ENCODE measurements at places on chromosomes 12 and 14.

- DNase-seq, result peak; percentile 70
These were observed 3.7 kb upstream of the SETD1B start for GRCh38 chr12:121799842-121800693.

DNA sequence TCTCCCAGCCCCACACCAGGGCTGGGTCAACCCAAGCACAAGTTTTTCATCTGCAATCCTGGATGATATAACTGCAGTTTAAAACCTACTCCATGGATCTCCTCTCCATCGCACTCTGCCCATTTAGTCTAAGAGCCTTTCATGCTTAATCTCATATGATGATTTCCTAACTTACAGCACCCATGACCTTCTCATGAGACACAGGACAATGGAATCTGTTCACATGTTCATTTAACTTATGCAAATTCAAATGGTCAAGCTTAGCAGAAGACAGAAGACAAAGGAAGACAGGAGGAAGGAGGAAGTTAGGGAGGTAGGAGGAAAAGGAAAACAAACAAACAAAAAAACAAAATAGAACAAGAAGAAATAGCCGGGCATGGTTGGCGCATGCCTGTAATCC, 64.6 kb upstream of the PNMA1 start:
- no peak for DNase-seq

DNA sequence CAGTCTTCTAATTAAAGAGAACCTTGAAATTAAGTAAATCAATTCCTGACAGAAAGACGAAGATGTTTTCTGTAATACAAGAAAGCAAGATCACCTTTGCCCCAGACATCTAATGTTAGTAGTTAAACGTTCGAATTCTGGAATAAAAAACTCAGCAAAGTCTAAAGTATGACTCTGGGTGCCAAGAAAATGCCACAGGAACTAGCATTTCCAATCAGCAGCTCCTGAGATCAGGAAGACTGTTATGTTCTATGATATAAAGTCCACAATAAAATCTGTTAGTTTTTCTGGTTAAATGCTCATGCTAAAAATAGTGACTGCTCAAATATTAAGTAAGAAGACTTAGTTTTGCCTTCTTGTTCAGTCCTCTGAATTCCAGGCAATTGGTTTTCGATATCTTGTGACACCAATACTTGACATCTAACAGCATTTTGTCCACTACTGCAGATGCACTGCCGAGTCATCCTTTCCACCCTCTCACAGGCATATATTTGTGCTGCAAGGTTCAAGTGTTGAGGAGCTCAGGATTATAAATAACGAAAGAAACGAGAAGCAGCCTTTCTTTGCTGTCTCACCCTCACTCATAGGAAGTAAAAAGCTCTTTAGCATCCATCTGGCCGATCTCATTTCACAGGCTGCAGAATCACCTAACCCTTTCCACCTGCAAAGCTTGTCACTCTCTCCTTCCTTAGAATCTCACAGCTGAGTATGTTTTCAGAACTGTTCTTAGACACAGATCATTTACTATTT, 32.0 kb downstream of the SSH1 start:
- DNase-seq, result no peak

DNA sequence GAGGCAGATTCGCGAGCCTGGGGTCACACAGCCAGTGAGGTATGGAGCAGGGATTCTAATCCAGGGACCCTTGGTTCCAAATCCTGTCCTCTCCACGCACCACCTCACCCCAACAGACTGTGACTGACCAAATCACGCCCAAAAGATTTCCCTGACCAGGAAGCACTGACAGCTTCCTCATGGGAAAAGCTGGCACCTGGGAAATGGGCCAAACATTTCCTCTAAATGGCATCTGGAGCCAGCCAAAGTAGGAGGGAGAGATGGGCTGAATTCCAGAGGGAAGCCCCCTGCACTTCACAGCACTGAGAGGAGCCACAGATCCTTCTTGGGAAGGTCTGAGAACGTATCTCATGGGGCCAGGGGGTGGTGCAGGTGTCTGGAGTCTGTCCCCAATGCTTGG, 28.8 kb downstream of the CCDC92 start:
- no peak for DNase-seq

DNA sequence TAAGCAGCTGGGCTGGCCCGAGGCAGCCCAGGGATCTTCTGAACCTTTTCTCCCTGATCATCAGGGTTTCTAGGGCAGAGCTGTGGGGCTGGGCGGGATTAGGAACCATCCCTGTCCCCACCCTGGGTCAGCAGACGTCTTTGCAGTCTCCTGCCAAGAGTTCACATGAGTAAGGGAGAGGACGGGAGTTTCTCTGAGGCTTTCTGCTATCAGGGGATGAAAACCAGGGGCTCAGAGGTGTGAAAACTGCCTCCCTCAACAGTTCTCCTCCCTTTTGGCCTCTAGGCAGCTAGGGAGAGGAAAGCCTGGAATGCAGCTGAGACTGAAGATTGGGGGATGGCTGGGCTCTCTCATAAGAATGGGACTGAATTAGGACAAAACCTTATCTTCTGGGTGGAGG, 7.9 kb downstream of the ZNF385A start:
- no peak for DNase-seq

DNA sequence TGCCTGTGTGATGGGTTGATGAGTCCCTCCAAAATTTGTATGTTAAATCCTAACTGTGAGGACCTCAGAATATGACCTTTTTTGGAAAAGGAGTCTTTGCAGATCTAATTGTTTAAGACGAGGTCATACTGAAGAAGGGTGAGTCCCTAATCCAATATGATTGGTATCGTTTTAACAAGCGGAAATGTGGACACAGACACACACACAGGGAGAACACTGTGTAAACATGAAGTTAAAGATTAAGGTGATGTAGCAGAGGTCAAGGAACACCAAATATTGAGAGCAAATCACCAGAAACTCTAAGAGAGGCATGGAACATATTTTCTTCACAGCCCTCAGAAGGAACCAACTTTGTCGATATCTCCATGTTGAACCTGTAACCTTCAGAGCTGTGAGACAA, 1106.7 kb downstream of the SLC6A15 start:
- no peak for DNase-seq

- DNase-seq, result peak; percentile 58
These were observed 80.0 kb downstream of the NTF3 start for GRCh38 chr12:5511644-5512600.

DNA sequence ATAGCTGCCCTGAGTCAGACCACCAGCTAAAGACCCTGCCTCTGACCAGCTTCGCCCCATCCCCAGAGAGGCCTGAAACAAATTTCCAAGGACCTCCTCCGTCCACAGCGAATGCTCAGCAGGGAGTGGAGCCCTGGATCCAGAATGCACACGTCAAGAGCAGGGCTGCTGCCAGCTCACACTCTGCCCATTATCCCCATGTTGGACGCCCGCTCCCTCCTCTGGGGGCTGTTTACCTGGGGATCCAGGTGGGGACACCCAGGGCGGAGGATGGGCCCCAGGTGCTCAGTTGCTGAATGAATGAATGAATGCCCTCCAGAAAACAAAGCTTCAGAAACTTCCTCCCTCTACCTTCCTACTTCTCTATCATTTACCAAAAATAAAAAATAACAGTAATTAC, 18.1 kb downstream of the BCL11B start:
- DNase-seq, result no peak

DNA sequence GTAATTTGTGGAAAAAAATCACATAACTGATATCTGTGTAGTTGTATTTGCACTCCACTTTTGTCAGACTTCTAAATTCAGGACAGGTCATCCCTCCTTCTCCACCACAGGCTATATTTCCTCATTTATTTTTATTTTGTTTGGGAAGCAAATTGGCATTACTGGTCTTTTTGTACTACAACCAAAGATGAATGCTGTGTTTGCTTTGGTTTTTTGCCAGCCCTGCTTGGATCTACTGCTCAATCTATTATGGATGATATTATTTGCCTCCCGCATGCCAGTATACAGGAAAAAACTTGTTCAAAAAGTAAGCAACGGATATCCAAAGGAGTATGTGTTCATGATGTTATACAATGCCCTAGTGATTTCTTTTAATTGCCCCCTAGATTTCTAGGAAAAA, 948.8 kb downstream of the TRHDE start:
- DNase-seq, result no peak

- no peak for DNase-seq
These were observed 242.7 kb downstream of the ATXN7L3B start for GRCh38 chr12:74780182-74780849.

DNA sequence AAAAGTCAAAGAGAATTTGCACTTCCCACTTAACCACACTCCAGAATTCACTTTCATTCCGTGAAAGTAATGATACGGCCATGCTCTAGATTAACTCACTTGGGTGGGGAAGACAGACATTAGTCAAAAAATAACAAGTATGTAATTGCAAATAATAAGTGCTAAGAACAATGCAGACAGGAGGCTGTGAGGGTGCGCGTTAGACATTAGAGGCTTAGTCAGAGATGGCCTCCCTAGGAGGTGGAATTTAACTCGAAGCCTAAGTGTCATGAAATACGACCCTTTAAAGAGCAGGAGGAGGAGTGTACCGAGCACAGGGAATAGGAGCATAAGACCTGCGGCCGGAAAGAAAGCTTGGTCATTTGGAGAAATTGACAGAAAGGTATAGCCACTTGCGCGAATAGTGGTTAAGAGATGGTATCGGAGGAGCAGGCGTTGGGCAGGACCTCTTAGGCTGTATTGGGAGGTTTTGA, 628 bp downstream of the SNRPF start:
- DNase-seq, result no peak

- no peak for DNase-seq
These were observed 18.7 kb upstream of the FBRSL1 start for GRCh38 chr12:132471011-132471857.

- no peak for DNase-seq
These were observed 34.7 kb downstream of the CYP46A1 start for GRCh38 chr14:99718811-99719192.

DNA sequence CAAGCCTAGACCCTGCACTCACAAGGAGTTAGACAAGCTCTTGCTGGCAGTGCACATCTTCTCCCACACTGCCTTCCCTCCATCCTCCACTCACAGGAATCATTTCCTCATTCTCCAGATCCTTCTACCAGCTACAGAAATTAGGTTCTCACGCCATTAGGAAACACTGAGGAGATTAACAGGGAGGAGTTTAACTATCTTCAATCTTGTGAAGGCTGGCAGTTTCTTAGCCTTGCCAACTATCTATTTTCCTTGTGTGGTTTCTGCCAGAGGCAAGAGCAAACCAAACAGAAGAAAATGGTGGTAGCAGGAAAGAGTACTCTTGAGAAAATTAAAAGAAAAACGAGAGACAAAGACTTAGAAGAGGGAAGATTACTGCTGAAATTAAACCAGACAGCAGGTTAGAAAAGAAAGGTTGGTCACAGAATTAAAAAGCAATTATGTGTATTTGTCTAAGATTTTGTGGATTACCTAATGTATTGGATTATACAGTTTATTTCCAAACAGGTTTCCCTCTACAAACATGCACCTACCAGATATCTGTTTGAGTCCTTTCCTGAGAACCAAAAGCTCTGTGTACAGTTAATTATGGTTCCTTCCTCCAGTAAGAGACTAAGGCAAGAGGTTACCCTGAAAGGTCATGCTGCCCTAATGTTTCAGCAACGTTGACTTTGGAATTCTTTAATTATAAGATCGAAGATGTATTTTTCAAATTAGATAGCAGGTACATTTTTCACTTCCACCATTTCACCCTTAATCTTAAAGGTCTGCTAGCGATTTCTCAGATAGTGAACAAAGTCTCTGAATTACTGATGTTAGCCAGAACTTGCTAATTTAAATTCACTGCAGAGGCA, 5.0 kb downstream of the RERG start:
- DNase-seq, result no peak

GRCh38 chr12:32777159-32777558, 21.5 kb upstream of the YARS2 start:
- DNase-seq, result no peak

DNA sequence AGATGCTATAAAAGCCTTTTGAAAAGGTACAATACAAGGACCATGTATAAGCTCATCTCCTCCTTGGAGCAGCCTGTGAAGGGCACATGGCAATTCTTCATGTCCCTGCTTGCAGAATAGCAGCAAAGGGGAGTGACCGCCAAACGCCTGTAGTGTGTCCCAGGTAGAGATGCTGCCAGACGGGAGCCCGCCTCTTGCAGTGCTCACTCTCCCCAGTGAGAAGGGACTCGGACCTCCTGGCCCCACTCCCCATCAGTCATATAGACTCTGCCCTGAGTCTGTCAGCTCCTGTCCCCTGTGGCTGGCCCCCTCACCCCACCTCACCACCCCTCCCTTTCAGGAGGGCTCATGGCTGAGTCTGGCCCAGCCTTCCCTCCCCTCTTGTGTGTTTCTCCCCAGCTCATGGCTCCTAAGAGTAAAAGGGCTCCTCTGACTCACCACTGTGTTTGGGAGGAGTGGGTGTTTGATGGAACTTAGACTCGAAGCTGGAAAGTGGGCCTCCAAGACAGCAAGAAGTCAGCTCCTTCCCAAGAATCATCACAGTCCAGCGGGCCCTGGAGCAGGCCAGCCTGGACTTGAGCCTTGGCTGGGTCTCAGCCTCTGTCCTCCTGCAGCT, 40.9 kb downstream of the DEGS2 start:
- DNase-seq, result no peak

DNA sequence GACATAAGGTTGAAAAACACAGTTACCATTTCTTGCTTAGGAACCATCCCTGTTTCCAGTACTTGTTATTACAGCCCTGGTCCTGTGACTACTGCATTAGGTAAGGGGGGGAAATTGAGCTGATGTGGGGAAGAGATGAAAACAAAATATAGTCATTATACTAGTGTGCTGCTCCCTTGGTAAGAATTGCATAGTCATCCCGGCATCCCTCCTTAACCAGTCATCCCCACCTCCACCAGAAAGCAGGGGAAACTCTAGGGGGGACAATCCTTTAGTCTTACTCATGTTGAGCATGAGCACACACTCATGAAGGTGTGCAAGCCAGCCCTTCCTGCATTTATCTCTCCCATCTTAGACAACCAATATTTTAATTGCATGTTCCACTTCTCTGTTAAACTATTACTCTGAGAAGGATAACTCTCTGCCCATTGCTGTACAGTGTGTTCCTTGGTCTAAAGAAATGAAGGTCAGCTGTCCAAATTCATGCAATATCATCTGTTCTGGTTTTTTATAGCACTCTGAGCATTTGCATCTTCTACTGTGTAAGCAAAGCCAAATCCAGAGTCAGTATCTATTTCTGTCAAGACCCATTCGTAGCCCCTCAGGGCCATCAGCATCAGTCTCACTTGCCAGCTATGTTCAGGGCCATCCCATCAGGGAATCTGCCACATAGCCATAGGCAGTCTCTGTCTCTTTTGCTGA, 46.8 kb downstream of the TMEM30B start:
- no peak for DNase-seq

- DNase-seq, result no peak
These were observed 51.3 kb upstream of the NPFF start for GRCh38 chr12:53558631-53559030.

DNA sequence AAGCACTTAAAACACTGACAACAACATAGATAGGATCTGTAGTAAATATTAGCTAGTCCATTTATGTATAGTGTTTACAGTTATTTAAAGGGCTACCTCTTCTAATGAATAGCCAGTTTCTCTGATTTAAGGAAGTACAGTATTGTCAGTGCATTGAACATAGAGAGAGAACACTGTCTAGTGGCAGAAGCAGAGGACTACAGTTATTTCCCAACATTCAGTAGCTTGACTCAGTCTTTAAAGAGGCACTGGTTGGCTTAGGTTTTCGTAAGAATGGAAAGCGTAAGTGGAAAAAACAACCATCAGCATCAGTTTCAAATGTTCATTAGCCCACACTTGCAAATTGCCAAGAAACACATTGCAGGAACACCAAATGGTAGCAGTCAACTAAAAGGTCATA, 125.0 kb upstream of the HMGA2 start:
- DNase-seq, result no peak
